Stimulated activated CD4-positive, alpha-beta T cell treated with anti-CD3 and anti-CD28 coated beads, TNF-alpha, amount 100 ng/mL, for 4 hours (primary cell): ENCODE measurements at places on chromosomes 12 and 14.
A peak's percentile ranks its signal among the peaks of the same experiment; 100 is the strongest.

- DNase-seq: no peak
Measured at GRCh38 chr12:111642681-111643426, 42.9 kb downstream of the BRAP start.

- DNase-seq: no peak
Measured at GRCh38 chr12:66232263-66232662, 43.2 kb downstream of the IRAK3 start.

DNA sequence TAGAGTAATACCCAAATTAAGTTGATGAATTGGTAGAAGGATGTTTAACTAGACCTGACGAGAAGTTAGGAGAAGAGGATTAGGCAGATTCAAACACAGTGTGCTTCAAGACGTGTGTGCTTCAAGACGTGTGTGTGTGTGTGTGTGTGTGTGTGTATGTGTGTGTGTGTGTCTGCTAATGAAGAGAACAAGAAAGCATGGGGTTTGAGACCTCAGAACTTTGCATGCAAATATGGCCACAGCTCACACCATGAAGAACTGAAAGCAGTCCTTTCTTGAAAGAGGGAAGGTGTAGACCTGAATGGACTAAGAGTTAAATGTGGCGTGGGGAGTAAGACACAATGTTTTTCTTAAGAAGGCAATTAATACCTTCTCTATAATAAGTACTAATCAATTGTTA lies 32.5 kb upstream of the SSPN start:
- DNase-seq: no peak

DNA sequence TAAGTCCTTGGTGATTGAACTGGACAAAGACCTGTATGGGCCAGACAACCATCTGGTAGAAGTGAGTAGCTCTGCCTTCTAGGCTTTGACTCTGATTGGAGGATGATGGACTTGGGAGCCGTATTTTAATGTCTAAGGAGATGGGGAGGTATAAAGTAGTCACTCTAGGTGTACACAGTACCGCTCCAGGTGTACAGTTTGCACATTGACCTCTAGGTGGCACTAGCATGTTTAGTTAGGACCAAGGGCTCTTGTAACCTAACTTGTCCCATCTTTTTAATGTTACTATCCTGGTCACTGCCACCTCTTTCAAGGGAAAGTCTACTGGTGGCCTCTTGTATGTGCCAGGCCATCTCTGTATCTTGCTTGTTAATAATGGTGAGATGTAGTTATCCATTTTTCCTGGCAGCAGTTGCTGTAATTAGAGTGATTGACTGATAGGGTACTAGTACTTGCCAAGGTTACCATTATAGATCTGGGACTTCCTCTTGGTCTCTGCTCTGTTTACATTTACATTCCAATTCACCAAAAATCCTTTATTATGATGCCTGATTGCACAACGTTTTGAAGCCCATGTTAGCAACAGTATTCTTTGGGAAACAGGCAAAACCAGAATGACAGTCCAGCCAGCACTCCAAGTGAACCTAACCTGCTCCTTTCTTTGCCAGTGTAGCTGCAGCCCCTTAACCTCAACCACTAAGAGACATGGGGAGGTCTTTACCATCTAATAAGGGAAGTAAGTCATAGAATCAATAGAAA lies 3.6 kb downstream of the SMARCD1 start:
- peak; percentile 37 for DNase-seq

GRCh38 chr14:104979758-104980610 lies 1.8 kb upstream of the AHNAK2 start:
- DNase-seq: no peak

- no peak for DNase-seq
Measured at GRCh38 chr12:77167801-77168200, 102.4 kb upstream of the E2F7 start.

GRCh38 chr14:63273129-63273528 lies 45.6 kb downstream of the GPHB5 start:
- DNase-seq: no peak

DNA sequence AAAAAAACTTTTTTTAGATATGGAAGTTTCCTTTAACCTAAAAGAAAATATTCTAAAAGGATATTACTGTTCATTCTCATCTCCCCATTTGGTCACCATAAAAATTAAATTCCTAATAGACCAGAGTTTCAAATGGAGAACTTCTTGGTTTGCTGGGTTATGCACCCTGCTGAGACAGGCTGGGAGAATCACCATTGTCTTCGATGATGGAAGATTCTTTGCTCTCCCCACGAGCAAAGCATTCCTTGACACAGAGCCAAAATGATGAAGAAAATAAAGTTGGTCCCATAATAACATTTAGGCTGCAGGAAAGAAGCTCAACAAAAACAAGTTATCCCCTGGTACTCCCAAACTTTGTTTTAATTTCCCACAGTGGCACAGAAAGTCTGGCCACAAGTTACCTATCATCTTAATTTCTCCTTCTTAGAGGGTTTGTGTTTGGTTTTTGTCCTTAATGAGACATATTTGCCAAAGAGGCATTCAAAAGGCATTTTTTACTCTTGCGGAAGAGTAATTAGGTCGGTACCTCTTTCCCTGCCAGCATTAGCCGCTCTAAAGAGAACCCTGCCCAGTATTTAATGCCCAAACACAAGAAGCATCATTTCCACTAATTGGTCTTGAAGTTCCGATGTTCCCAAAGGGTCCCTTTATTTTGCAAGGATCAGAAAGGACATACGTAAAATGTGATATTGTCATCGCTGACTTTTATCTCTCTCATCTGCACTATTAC lies 4.8 kb downstream of the DIO2 start:
- DNase-seq: no peak
